EH (cell line): ENCODE measurements at places on chromosomes 7 and 10.
A peak's percentile ranks its signal among the peaks of the same experiment; 100 is the strongest.

- DNase-seq: no peak
Measured at GRCh38 chr10:109202111-109202510, 721.2 kb downstream of the XPNPEP1 start.

DNA sequence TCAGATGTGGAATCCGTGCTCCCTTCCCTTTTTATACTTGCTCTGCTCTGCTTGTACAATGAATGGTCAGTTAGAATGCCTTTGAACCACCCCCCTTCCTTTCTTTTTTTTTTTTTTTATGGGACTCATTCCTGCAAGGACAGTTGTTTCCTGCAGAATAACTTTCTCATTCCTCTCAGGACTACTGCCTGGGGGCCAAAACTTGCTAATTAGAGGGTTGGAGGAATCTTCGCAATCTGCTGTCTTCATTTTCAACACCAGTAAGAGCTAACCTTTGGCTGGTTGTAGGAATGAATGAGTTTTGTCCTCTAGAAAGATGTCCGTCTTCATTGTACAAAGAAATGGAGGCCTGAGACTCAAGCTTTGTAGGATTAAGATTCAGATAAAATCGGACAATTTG, 868.1 kb downstream of the LRMDA start:
- peak; percentile 68 for DNase-seq

DNA sequence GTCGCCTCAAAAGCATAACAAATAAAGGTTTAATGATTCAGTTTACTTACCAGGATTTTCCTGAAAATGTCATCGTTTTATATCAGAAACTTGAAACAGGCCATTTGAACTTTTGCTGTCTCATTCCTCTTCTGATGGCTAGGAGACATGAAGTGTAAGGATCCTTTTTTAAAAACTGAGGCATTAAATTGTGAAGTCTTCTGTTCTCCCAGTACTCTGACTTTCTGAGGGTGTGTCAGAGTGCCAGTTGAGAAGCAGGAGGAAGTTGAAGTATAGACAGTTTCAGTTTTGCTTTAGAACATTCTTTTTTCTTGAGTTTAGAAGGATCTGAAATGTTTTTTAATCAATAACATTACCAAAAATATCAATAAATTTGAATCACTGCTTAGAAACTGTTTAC, at the start of gene SAMD9L:
SAMD9L (minus strand) TSS at position 242 of the 400 bp plus-strand sequence. CDS start 12,414 bp downstream, outside the sequence.
- peak; percentile 35 for DNase-seq

DNA sequence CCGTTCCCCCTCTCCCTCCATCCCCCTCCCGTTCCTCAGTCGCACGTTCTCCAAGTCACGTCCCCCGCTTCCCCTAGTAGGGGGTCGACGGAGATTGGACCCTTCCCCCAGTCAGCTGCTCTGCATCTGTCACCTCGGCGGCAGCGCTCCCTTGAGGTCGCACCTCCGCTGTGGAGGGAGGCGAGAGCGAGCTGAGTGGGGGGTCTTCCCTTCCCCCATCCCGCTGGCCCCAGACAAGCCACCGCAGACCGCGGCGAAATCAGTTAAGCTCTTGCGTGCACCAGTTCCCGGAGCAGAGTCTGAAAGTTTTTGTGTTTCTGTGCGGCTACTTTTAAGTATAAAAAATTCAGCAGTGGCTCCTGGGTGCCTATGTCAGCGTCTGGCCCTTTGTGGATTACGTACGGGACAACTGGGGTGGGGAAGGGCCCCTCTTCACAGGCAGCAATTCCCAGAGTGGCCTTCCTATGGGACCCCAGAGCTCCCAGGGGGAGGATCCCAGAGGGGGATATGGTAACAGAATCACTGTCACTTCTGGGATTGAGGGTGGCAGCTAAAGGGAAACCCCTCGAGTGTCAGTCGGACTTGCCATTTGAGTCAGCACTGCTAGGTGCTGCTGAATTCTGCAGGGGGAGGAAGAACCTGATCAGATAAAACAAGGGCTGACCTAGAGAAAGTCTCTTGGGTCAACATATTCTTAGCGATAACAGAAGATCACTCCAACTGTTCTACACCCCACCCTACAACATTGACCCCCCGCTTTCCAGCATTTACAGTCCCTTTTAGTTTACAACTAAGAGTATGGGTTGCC, 12.5 kb upstream of the DDIT4 start:
- DNase-seq: no peak

DNA sequence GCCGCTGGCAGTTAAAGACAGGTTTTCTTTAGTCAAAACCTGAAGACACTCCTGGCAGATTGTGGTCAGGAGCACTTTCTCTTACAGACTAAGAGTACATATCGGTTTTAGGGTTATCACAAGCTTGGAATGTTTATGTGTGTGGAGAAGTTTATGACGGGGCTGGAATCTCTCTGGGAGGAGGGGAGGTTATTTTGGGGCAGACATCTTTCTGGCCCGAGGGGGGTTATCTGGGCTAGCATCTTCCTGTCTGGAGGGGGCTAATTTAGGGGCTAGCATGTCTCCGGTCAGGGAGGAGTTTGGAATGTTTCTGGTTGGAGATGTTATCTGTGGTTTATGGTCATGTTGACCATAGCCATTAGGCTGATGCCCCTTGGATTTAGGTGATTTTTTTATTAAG, 141.2 kb upstream of the KIF5B start:
- peak; percentile 83 for DNase-seq

DNA sequence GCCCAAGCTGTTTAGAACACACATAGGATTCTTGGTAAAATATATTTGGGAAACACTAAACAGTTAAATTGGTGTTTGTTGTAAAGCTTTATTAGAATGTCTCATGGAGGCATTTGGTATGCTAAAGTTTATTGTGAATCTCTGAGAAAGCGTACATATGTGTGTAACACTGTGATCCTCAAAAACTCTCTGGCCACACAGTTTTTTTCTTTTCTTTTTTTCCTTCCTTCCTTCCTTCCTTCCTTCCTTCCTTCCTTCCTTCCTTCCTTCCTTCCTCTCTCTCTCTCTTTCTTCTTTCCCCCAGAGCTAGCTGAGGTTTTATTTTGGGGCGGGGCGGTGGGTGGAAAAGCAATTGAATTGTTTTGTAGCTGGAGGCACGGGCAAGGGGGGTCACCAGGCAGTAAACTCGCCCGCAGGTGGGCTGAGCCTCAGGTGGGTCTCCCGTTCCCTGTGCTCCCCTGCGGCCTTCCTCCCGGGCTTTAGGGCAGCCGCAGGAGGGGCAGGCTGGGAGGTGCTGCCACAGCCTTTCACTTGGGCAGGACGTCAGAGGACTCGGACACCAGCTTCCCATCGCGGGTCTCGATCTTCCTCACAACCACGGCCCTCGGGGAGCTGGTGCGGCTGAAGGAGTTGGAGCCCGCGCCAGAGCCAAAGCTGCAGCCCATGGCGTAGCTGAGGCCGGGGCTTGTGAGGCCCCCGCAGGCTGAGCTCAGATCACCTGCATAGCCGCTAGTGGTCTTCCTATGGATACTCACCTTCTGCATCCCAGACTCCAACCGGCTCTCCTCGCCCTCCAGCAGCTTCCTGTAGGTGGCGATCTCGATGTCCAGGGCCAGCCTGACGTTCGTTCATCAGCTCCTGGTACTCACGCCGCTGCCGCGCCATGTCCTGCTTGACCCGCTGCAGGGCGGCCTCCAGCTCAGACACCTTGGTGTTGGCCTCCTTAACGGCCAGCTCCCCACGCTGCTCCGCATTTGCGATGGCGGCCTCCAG, 459.0 kb downstream of the GATA3 start:
- DNase-seq: no peak

DNA sequence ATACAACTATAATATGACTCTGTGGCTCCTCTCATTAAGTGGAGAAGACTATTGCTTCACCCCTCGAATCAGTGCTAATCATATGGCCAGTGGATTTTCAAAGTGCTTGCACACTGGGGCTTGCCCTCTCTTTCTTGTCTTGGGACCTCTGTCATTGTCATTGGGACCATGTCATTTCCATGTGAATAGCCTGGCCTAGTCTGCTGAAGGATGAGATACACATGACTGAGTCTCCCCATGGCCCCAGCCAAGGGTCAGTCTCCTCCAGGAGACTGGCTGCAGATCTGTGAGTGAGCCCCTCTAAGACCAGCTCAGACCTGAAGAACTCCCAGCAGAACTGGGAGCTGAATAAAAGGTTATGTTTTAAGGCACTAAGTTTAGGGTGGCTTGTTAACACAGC, 39.5 kb downstream of the PKD1L1 start:
- DNase-seq: no peak

DNA sequence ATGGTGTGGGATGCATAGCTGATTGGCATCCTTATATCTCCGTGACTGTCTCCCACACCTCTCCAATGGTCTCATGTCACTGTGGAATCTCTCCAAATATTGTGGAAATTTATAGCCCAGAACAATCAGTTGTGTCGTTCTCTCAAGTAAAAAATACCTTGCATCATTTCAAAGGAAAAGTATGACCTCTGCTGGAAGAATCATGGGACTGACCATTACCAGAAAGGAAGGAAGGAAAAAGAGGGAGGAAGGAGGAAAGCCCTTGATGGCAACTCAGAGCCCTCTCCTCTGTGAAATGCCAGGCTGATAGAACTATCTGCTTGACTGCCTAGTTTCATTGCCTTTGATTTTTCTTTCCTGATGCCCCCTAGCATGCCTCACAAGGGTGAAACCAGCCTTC, 76.3 kb downstream of the FOXI2 start:
- DNase-seq: no peak

DNA sequence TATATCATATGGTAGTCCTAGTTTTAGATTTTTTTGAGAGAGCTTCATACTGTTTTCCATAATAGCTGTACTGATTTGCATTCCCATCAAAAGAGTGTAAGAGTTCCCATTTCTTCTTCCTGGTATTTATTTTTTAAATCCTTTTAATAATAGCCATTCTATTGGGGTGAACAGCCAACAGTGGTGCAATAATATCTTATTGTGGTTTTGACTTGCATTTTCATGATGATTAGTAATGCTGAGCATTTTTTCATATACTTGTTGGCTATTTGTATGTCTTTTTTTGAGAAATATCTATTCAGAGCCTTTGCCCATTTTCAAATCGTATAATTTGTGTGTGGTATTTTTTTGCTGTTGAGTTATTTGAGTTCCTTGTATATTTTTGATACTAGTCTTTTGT, 167.4 kb downstream of the FZD1 start:
- no peak for DNase-seq

GRCh38 chr7:33922820-33923219, 17.5 kb downstream of the BMPER start:
- DNase-seq: no peak

DNA sequence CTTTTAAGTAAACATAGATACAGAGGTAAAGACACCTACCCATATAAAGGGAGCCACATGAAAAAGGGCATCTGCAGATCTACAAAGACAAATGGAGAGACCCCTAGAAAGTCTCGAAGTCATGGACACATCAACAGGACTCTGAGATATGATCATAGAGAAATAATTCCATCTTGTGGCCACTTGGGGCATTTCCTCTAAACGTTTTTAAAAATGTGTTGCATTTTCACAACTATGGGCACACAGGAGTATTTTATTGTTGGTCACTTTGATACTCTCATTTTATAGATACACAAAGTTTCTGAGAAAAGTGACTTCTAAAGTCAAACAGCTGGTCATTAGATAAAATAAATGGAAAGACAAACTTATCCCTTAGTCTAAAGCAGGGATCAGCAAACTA, 87.1 kb downstream of the CRTAC1 start:
- DNase-seq: no peak

GRCh38 chr10:109187677-109188076, 735.6 kb downstream of the XPNPEP1 start:
- peak; percentile 55 for DNase-seq

GRCh38 chr7:37068038-37068437, 343.7 kb upstream of the AOAH start:
- no peak for DNase-seq

DNA sequence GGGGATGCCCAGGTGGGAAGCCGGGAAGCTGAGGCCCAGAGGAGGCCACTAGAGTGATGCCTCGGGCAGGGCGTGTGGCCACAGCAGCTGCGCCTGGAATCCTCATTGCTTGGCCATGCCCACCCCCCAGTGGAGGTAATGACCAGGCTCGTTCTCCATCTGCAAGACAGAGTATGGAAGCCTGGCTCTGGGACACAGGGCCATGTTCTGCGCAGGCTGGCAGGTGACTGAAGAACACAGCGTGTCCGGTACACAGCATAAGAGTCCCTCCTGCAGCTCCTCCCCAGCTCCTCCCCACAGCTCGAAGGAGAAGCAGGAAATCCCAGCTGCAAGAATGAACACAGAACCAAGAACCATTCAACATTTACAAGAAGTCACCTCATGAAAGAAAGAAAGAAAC, 64.8 kb downstream of the SMURF1 start:
- DNase-seq: peak; percentile 37

GRCh38 chr7:158633055-158633956, 45.7 kb upstream of the PTPRN2 start:
- DNase-seq: no peak

- DNase-seq: peak; percentile 98
Measured at GRCh38 chr10:132526676-132527075, 10.9 kb upstream of the INPP5A start.

- DNase-seq: peak; percentile 92
Measured at GRCh38 chr10:124063750-124064603, 29.4 kb downstream of the CHST15 start.

GRCh38 chr7:115965236-115965635, 65.3 kb downstream of the TFEC start:
- no peak for DNase-seq

- no peak for DNase-seq
Measured at GRCh38 chr7:10237306-10237705, 736.4 kb upstream of the PHF14 start.

DNA sequence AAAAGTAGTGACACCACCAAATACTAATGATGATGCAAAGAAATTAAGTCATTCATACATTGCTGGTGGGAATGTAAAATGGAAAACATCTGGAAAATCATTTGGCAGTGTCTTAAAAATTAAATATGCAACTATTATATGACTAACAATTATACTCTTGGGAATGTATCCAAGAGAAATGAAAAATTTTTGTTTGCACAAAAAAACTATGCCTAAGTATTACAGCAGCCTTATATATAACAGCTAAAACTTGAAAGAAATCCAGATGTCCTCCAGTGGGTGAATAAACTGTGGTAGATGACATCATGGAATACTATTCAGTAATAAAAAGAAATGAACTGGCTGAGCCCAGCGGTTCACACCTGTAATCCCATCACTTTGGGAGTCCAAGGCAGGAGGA, 132.0 kb downstream of the NEBL start:
- DNase-seq: no peak

- DNase-seq: peak; percentile 67
Measured at GRCh38 chr7:73451780-73452398, 18.3 kb downstream of the FZD9 start.

GRCh38 chr10:24307696-24308485, 99.0 kb downstream of the KIAA1217 start:
- DNase-seq: no peak

- DNase-seq: no peak
Measured at GRCh38 chr10:131882590-131883451, 18.0 kb upstream of the PPP2R2D start.

- DNase-seq: no peak
Measured at GRCh38 chr7:101668726-101669125, 39.6 kb upstream of the MYL10 start.

- peak; percentile 37 for DNase-seq
Measured at GRCh38 chr7:22662556-22663356, 64.2 kb upstream of the IL6 start.

DNA sequence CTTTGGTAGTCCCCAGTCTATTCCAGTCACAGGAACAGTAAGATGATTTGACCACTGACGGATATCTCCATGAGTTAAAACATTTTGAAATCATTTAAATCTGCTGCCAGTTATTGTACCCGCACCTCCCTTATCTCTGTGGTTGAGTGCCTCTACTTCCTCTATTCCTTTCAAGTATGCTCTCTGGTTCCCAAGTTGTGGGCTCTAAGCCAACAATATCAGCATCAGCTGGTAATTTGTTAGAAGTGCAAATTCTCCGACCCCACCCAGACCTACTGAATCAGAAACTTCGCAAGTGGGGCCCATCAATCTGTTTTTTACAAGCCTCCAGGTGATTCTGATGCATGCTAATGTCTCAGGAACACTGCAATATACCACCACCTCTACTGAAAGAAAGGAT, 235.5 kb downstream of the CCSER2 start:
- no peak for DNase-seq
